Hindlimb muscle (tissue), 1 donor: ENCODE measurements at places on chromosomes 11 and 22. TPM values are rescaled to one million over a fixed set of nuclear protein-coding genes. Genes with fewer than 3 reads are reported as not detected.

SMTNL1 gene
- 148 TPM for polyA plus RNA-seq

HEPN1 gene
- polyA plus RNA-seq = 0.26 TPM

OR51I1 gene
- not detected for polyA plus RNA-seq

GRCh38 chr11:36235750-36236149 lies 53.5 kb downstream of the COMMD9 start:
- no peak for DNase-seq

GRCh38 chr22:50074056-50074455 lies 11.2 kb downstream of the MLC1 start:
- no peak for DNase-seq

GRCh38 chr11:21634956-21635355 lies 557.9 kb upstream of the ANO5 start:
- no peak for DNase-seq

DNA sequence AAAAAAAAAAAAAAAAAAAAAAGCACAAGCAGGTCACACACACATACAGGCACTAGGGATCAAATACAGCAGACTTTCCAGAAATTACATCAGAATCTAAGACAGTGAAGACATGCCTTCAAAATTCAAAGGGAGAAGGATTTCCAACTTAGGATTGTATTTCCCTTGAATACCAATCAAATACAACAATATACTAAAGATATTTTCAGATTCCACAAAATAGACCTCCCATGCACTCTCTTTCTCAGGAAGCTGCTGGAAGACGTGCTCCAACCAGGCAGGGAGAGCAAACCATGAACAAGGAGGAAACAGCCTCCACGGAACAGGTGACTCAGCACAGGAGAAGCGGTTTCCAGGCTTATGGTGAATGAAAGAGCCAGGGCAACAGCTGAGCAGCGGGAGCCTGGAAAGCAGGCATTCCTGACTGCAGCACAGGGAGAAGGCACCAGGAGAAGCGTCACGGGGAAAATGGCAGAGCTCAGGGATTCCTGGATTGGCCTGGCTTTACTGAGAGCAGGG lies 32.0 kb downstream of the TMEM184B start:
- DNase-seq = peak; percentile 75

DNA sequence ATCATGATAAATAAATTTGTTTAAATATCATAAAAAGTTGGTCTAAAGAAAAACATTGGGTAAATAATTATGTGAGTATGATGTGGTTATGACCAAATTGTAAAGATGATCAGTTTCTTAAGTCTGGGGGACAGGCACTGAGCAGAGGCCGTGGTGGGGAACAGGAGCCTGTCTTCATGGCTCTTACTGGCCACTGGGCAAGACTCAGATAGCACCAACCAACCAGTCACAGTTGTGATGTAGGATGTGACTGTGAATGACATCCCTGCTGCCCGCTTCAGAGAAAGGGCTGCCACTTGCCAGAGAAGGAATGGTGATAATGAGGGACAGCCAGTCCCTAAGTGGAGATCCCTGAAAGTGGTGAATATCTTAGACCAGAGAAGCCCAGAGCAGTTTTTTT lies 7.0 kb downstream of the PTPRJ start:
- no peak for DNase-seq

- DNase-seq = no peak
These were observed 1568.5 kb downstream of the FAM181B start for GRCh38 chr11:81165164-81165563.

- DNase-seq = no peak
These were observed 3.6 kb downstream of the RIN1 start for GRCh38 chr11:66332371-66333219.

GRCh38 chr11:10405865-10406592 lies 49.0 kb upstream of the AMPD3 start:
- DNase-seq = peak; percentile 74

- no peak for DNase-seq
These were observed 9.4 kb upstream of the FBLN1 start for GRCh38 chr22:45493286-45493771.

GRCh38 chr22:37047006-37047405 lies 4.5 kb upstream of the KCTD17 start:
- DNase-seq = no peak

GRCh38 chr11:70935006-70935768 lies 317.2 kb downstream of the SHANK2 start:
- DNase-seq = no peak

DNA sequence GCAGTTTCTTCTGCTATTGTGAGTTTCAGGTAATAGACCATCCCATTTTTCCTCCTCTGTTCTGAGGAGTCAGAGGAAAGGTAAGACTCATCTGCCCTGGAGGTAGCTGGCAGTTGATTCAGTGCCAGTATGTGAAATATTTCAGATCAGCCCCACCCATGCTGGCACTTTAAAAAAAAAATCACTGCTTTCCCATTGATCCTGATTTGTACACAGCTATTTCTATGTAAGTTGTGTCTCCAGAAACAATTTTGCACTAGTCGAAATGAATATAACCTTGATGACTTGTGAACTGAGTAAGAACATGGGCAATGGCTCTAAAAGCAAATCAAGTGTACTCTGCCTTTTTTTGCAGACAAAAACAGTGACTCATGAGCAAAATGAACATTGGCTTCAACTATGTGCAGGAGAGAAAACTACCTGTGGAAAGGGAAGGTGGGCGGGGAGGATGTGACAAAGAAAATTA lies 82.0 kb upstream of the OR5AK2 start:
- no peak for DNase-seq

DNA sequence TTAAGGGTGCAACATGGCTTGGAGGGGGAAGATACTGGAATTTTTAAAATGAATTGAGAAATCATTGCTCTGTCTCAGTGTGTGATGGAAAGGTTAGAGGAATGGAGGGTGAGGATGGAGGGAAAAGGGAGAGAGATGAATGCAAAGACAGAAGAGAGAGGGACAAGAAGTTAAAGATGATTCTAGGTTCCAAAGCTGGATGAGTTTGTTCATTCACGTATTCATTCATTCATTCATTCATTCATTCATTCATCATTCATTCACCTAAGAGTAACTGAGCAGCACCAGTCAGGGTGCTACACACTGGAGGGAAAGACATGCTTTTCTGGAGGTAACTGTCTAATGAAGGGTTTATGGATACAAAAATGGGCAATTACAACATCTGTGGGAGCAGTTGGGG lies 209.2 kb downstream of the GRIK4 start:
- no peak for DNase-seq

- DNase-seq = no peak
These were observed 20.5 kb upstream of the APOA1 start for GRCh38 chr11:116857936-116858335.

DNA sequence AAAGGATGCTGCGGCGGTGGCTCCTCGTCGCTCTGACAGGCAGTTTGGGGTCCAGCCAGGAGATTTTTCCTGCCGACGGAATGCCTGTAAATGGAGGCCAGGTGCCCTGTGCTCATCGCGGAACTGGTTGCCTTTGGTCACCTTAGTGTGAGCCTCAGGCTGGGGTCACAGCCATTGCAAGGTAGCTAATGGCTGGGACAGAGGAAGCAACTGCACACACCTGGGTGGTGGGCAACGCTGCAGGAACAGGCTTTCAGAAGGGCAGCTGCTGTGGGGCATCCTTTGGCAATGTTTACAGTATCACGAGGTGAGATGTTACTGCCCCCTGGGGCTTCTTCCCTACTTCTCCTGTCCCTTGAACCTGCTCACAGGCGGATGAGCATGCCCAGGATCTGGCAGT lies 205.5 kb downstream of the GRIK4 start:
- DNase-seq = no peak

DNA sequence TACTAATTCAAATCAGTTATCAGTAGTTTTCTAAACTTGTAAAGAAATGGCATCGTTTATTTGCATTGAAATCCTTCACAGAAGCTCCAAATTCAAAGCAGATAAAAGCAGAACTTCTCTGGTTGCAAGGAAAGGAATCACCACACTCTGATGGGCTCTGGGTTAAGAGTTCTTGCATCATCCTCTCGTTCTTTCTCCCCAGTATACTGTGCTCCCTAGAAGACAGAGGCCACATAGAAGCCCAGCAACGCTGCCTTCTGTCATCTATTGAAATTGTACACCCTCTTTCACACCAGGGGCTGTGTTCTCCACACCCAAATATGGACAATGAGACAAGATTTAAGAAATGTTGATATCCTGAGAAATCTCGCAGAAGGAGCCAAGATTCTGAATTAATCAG lies 29.3 kb downstream of the FAT3 start:
- no peak for DNase-seq

- DNase-seq = no peak
These were observed 82.7 kb downstream of the TP53I11 start for GRCh38 chr11:44868021-44868420.

DNA sequence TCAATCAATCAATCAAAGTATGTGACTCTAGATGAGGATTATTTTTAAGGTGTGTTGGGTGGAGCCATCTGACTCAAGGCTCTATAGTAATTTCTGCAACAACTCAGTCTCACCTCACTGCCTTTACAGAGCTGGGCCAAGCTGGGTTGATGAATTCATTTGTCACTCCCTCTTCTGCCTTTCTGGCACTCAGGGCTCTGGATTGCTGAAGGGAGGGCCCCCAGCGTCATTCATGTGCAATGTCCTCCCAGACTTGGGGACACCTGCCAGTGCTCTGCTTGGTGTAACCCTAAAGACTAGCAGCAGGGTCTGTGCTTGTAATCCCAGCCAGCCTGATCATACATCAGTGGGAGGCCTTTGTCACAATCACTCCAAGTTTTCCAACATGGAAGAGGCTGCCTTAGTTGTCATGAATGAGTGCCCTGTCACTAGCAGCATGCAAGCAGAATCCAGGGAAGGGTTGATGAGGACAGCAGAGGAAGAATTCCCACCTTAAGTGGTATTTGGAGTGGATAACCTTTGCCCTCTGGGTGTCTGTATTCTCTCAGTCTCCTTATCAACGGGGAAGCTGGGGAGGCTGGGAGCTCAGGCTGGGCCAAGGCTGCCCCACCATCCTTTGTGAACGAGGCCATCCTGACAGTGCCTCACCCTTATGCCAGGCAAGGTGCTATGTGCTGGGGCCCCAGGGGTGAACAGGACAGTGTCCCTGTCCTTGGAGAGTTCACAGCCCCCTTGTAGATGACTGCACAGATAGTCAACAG lies 2.0 kb upstream of the TP53I11 start:
- DNase-seq = no peak

DNA sequence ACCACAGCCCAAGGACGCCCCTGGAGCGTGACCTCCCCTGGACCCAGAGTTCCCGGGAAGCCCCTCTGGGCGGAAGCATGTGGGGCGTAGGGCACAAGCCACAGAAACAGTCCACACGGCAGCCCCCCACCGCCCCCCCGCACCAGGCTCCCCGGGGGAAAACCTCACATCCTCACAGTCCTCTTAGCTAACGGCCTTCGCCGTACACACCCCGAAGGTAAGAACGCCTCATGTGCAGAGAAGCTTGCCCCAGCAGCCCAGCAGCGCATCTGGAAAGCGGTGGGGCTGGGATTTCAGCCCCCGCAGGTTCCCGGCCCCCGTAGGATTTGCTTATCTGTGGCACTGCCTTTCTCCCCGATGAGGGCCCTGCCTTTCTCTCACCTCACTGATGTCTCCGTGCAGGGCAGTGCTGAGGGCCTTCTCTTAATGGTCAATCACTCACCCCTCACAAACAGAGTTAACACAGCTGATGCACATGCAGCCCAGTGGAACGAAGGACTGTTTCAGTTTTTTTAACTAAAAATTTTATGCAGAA lies 309.2 kb downstream of the BRD1 start:
- no peak for DNase-seq
